NCI-H510A (cell line): ENCODE measurements at places on chromosomes 13 and 19.

- no peak for DNase-seq
Measured at GRCh38 chr19:45569619-45570421, 14.8 kb downstream of the OPA3 start.

DNA sequence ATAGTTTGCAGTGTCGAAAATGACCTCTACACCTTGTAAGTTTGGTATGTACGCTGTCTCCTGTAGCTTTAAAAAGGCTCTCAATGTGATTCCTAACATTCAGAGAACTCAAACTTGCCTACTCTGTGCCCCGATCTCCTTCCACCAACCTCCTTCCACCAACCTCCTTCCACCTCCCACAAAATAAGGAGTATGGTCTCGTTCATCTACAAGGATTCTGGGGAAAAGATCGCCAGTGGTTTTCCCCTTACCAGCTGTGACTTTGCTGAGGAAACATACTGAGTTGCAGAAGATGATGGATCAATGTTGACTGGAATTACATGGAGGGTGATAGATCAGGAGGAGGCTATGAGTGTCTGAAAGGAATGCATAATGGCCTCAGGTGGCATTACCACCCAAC is 16.0 kb downstream of the MYO16 start:
- DNase-seq = no peak

GRCh38 chr13:49714757-49715156 is 23.5 kb upstream of the EBPL start:
- DNase-seq = no peak

DNA sequence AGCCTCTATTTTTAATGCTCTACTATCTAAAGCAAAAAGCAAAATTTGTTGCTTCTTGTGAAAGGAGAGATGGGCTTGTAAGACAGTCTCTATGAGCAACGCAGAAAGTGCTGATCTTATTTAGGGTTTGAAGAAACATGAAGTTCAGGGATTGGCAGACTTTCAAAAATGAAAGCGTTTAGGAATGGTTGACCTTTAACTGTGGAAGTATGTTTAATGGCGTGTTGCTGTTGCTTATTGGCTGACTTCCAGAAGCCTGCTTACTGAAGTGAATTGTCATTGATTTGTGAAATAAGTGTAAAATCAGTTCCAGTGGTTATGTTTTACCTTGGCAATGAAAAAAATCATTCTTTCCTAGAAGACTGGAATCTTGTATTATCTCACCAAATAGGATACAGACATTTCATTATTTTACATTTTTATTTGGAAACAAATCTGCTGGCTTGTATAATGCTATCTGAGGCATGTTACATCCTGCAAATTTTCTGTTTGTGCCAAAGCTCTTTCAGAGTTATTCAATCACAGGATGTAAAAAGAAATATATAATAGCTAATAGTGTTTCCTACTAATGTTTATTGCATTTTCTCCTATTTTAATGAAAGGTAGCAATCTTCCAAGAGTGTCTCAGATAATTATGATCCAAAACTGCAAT is 221.3 kb upstream of the SLITRK6 start:
- no peak for DNase-seq

DNA sequence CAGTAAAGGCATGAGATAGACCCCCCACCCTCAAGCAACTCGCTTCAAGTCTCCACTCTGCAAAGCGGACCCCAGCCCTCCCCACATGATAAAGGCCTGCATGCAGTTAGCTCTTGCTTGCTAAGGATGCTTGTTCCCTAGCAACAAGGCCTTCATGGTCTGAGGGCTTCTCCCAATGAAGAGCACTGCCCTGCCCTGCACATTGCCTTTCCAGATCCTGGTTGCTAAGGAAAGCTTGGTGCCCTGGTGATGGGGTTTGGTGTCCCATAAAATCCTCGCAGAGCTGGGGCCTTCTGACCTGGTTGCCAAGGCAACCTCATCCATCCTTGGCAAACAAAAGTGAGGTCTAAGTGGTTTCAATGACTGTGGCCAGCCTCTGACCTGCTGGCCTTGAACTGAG is 6.0 kb downstream of the DBP start:
- DNase-seq = no peak

- no peak for DNase-seq
Measured at GRCh38 chr19:5228490-5228889, 112.1 kb downstream of the PTPRS start.

DNA sequence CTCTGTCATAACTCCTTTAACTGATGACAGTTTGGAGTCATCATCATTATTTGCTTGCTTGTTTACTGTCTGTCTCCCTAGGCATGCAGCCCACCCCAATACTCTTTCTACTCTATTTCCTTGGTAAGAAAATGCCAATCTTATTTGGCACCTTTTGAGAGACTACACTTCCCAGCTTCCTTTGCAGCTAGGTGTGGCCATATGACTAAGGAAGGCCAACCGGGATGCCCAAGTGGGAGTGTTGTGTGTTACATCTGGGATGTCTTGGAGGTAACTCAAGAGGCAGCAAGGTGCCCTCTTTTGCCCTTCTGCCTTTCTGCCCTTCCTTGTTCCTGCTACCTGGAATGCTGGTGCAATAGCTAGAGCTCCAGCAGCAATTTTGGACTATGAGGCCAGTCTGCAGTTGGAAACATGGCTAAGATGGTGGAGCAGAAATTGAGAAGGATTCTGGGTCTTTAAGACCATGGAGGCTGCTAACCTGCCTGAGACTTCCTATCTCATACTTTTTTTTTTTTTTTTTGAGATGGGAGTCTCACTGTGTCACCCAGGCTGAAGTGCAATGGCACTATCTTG is 27.5 kb downstream of the C19orf81 start:
- DNase-seq = no peak

DNA sequence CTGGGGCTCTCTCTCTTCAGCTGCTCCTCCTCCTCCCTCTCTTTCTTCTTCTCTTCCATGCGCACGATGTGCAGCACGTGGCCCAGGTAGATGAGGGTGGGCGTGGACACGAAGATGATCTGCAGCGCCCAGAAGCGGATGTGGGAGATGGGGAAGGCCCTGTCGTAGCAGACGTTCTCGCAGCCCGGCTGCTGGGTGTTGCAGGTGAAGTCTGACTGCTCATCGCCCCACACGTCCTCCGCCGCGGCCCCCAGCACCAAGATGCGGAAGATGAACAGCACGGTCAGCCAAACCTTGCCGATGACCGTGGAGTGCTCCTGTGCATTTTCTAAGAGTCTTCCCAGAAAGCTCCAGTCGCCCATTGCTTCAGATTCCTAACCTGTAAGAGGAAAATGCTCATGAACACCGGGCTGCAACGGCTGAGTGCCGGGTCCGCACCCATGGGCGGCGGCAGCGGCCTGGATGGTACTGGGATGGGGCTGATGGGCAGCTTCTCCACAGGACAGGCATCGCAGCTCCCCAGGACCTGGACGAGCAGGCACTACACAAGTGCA is 17.8 kb downstream of the GJA3 start:
- DNase-seq = no peak

GRCh38 chr19:795691-796581 is 1.3 kb upstream of the PTBP1 start:
- DNase-seq = no peak

DNA sequence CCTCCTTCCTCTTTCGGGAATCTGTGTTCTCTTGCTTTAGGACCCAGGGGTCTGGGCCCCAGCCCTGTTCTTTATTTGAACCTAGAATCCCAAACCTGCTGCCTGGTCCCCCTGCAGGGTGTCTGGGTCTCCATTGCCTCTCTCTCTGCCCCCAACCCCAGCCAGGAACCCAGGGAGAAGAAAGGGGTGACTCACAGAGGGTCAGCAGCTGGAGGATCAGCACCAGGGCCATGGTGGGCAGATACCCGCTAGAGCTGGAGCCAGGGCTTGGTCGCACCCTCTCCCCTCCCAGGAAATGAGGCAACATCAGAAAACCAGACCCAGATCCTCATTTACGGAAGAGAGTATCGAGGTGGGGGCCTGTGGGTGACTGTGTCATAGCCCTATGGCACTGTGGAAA is at the start of gene OSCAR:
OSCAR (minus strand) TSS at position 243 of the 400 bp plus-strand sequence; CDS start at position 232, 11 bp downstream.
- DNase-seq = no peak

DNA sequence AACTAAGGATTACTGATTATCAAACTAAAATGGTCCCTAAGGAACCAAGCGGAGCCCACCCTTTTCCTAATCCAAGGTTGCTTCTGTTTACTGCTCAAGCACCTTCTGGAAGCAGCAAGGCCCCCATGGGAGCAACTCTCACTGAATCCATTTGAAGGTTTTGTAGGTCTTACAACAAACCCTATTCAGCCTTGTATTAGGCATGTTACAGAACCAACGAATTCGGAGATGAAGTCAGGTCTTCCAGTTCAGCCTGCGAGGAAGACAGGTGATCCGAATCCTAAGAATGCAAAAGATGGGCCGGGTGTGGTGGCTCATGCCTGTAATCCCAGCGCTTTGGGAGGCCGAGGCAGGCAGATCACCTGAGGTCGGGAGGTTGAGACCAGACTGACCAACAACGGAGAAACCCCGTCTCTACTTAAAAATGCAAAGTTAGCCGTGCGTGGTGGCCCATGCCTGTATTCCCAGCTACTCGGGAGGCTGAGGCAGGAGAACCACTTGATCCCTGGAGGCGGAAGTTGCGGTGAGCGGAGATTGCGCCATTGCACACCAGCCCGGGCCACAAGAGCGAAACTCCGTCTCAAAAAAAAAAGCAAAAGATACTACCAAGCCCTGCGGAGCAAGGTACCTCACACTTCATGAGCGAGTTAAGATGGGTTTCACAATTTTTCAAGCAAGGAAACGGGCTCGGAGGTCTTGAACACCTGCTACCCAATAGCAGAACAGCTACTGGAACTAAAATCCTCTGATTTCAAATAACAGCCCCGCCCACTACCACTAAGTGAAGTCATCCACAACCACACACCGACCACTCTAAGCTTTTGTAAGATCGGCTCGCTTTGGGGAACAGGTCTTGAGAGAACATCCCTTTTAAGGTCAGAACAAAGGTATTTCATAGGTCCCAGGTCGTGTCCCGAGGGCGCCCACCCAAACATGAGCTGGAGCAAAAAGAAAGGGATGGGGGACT is 609 bp downstream of the ZAR1L start:
- peak; percentile 19 for DNase-seq

GRCh38 chr19:47102346-47103060 is 11.1 kb downstream of the ZC3H4 start:
- no peak for DNase-seq

GRCh38 chr13:94778986-94779385 is 66.6 kb upstream of the SOX21 start:
- DNase-seq = no peak

DNA sequence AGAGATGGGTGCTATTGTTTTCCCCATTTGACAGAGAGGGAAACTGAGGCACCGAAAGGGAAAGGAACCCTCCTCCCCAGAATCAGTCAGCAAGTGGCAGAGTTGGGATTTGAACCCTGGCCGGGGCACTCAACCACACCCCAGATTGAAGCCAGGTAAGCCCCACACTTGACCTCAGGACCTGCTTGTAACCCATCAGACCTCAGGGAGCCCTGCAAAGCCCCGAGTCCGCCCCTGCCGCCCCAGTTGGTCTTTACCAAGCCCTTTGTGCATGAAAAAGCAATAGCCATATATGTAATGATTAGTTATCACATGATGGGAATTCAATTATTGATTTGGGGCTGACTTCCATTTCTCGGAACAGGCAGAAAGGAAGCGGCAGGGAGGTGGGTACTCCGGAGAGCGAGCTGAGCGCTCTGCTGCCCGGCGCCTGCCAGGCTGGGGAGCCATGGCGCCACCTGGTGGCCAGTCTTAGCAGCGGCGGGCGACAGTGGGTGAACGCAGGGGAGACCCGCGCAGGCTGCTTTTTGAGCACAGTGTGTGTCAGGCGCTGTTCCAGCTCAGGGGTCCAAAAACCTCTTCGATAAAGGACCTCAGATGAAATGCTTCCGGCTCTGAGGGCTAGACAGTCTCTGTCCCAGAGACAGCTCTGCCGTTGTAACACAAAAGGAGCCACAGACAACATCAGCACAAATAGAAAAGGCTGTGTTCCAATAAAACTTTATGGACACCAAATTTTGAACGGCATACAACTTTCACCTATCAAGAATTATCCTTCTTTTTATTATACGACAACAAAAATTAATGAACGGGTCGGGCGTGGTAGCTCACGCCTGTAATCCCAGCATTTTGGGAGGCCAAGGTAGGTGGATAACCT is 82.9 kb upstream of the CACNA1A start:
- no peak for DNase-seq

GRCh38 chr13:109684824-109685202 is 101.6 kb downstream of the IRS2 start:
- no peak for DNase-seq

DNA sequence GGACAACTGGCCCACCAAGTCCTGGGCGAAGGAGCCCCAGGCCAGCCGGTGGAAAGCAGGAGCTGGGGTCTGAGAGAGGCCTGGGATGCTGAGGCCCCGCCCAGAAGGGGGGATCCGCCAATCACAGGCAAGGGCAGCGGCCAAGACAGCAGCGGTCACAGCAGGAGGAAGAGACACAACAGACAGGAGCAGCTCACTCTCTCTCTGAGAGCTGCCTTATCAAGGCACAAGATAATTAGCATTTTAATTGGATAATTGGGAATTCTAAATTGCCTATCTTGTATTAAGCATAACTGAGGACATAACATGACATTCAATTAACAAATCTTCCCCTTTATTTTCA is 46.2 kb downstream of the CEBPG start:
- no peak for DNase-seq

- DNase-seq = no peak
Measured at GRCh38 chr13:65808061-65808460, 1422.1 kb downstream of the PCDH9 start.

- DNase-seq = no peak
Measured at GRCh38 chr19:33629826-33630375, 8.1 kb downstream of the CHST8 start.

DNA sequence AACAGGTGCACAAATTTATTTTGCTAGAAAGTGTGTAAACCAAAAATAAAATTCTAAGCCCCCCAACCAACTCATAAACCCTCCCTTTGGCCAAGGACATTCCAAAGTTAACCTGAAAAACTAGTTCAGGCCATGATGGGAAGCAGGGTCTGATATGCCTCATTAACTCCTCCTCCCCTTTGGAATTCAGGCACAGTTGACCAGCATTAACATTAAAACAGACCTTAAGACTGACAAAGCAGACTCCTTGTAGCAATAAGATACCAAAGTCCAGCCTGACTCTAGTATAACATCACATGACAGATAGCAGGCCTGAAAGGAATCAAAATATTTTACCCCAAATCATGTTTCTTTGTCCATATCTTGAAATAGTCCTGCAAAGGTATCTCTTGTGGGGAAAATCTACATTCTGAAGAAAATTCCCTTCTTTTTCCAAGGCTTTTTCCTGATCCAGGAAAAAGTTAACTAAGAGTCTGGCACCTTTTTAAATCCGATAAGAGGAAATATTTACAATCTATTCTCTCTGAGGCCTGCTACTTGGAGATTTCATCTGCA is 19.7 kb downstream of the NEK5 start:
- no peak for DNase-seq

DNA sequence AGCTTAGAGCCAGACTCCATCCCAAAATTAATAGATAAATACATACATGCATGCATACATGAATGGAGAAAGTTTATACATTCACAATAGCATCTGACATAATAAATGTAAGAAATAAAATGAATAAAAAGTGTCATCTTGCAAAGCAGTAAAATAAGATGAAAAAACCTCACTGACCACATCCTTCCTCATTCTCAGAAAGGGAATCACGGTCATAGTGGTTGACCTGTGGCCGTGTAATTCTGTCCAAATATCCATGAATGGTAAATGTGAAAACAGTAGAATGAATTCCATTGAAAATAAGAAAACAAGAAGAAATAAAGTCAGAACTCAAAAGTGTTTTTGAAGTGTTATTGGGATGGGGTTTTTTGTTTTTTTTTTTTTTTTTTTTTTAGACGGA is 9.8 kb upstream of the CDC42EP5 start:
- no peak for DNase-seq
